ENCODE measurements at places on chromosomes 4 and X.

DNA sequence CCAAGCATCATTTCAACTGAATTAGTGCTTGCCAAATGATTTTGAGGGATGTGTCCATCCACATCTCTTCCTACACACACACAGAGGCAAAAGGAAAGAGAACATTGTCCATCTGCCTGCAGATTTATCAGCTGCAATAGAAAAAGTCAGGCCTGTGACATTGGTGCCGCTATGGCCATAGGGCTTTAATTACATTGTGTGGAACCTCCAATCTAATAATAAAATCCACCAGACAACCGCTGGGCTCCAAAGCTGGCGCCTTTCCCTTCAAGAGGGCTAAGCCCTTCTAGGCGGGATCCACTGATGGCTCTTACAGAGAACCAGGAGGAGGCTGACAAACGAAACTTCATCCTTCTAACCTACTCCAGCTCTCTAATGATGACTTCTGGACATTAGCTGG, 60.6 kb downstream of the PHOX2B start:
- DNase-seq: no peak

- peak; percentile 47 for DNase-seq
Observed at GRCh38 chr4:106659371-106659770, 290.8 kb upstream of the GIMD1 start.

GRCh38 chrX:24253469-24253868, 60.4 kb downstream of the SUPT20HL2 start:
- DNase-seq: no peak

- no peak for DNase-seq
Observed at GRCh38 chr4:8651661-8652180, 59.2 kb downstream of the CPZ start.

DNA sequence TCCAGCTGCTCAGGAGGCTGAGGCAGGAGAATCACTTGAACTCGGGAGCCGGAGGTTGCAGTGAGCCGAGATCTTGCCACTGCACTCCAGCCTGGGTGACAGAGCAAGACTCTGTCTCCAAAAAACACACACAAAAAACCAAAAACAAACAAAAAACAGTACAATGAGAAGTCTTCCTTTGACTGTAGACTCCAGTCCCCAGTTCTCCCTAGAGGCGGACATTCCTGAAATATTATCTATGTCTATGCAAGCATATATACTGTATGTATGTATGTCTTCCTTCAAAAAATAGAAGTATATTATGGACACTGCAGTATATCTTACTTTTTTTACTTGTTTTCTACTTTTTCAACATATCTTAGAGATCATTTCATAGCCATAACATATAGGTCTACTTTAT, 10.2 kb upstream of the FGF2 start:
- DNase-seq: no peak

DNA sequence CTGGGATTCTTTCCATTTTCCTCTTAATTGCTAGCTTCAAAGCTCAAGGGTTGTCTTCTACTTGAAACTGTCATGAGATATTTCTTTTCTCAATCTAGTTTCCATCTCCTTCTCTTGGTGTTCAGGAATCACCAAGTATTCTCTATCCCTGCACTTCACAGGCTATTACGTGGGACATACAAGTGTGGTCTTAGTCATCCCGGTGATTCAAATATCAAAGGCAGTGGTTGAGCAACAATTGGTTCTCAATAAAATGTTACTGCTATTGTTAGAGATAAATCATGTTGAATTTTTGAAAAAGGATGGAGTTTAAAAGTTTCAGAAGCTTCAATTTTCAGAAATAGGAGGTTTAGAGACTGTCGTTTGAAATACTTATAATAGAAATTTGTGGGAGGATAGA, 812.9 kb downstream of the FSTL5 start:
- no peak for DNase-seq

- no peak for DNase-seq
Observed at GRCh38 chr4:152601156-152601555, 65.3 kb upstream of the FBXW7 start.

DNA sequence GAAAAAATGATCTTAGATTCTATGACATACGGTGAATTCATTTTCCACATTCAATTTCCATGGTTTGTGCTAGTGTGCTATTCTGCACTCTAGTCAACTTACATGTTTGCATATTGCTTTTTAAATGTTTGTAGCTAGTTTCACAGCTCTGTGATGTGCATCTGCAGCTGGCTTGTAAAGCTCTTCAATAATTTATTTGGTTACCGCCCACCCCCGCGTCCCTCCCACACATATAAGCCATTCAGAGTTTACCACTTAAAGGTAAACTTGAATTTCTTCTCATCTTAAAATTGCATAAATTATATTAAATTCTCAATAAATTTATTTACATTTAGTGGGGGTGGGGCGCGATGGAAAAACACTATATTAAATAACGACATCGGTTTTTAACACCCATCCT, 291 bp upstream of the NBDY start:
- peak; percentile 67 for DNase-seq

DNA sequence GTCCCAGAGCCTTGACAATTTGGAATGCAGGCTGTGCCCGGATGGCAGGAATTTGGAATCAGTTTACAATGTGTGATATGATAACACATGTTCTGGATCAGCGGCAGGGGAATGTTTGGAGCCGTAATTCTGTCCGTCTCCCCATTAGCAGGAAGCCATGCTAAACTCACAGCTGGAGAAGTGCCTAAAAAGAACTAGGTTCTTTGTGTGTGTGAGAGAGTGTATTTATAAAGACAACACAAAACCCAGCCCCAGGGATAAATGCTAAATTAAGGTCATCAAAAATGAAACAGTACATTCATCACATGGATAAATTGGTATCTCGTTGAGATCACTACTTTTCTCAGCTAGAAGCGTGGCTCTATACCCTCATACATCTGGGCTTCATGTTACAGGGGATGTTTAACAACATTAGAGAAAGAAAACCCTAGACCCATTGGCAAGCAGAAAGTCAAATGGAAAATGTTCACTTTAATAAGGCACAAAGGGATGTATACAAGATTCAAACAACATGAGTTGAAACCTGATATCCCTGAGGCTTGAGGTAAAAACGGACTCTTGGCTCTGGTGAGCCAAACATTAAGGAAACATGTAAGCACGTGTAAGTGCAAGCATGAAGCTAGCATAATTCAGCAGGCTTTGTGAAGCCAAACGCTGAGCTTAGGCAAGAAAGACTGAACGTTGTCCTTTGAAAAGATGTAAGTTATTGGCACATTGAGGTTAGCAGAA, 18.0 kb upstream of the TMEM131L start:
- no peak for DNase-seq

GRCh38 chr4:30789219-30789671, 69.1 kb downstream of the PCDH7 start:
- peak; percentile 24 for DNase-seq

DNA sequence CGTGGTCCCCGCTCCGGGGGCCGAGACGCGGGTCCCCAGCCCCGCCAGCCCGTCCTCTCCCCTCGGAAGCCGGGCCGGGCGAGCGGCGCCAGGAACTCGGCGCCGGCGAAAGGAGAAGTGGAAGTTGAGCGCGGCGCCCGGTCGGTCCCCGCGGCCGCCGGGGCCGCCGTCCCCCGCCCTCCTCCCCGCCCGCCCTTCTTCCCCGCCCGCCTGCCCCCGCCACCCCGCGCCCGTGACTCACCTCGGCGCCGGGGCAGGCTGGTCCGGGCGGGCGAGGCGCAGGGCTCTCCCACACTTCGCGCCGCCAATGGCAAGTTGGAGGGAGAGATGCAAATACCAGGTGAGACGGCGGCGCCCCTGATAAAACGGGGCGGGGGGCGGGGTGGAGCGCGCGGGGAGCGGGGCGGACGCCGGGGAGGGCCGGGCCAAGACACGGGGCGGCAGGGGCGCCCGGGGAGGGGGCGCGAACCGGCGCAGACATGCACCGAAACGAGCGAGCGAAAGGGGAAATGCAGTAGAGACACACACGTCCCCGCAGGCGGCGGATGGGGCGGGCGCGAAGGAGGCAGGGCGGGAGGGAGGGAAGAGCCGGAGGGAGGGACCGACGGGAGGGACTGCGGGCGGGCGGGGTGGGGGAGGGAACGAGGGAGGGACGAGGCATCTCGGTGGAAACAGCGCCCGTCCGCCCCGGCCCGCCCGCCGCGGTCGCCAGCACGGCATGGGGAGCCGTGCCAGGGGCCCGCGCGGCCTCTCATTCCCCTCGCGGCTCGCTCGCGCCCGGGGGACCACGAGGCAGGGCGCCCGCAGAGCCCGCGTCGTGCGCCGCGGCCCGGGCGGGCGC, at the start of gene ELF4:
Gene ELF4 (minus strand): TSS at position 119 of the 841 bp plus-strand sequence. CDS start 29,167 bp downstream, outside the sequence.
- DNase-seq: peak; percentile 70

GRCh38 chr4:73272816-73273215, 14.2 kb upstream of the ANKRD17 start:
- peak; percentile 13 for DNase-seq

- peak; percentile 85 for DNase-seq
Observed at GRCh38 chrX:154717824-154718223, 33.1 kb downstream of the GAB3 start.

- DNase-seq: no peak
Observed at GRCh38 chrX:133482056-133482952, 67.0 kb upstream of the GPC4 start.

- DNase-seq: no peak
Observed at GRCh38 chrX:133072566-133072965, 24.3 kb downstream of the USP26 start.

- DNase-seq: no peak
Observed at GRCh38 chr4:85776579-85776978, 301.6 kb downstream of the ARHGAP24 start.

- peak; percentile 39 for DNase-seq
Observed at GRCh38 chr4:147638942-147639341, 21.7 kb downstream of the TMEM184C start.

GRCh38 chr4:11799196-11799595, 370.5 kb upstream of the HS3ST1 start:
- no peak for DNase-seq

- DNase-seq: no peak
Observed at GRCh38 chr4:15963576-15963975, 601 bp upstream of the FGFBP2 start.

DNA sequence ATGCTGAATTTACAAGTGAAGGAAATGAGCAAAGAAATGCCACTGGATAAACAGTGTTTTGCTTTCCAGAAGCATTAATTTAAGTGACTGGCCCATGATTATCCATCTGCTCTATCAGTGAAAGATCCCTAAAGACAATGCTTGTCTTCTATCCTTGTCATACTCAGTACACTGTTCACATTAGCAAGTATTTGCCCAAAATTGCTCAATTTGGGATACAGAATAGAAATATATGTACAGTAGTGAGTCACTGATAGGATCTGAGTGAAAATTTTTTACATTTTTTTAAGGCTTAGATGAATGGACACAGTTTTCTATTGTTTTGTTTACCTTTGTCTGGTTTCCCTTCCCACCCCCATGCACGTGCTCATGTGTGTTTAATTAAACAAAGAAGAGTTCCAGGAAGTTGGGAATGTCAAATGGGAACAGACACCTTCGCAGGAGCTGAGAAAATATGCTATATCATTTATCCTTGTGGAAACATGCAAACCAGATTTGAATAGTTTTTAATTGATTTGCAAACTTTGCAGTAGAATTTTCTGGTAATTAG, 656.3 kb downstream of the RPA4 start:
- DNase-seq: no peak

DNA sequence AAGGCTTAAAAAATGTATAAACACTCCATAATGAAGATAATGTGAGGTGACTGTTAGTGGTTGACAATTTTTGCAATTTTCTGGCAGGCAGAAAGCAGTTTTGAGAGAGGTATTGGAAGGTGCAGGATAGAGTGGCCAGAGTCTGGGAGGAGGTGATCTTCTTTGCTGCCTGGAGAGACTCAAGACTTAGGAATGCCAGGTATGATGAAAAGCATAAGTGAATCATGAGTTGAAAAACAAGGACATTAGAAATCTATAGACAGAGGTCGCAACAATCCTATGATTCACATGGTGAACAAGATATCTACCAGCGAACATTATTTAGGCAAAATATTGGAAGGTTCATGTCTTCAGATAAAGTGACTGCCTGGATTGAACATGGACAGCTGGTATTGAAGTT, 118.5 kb downstream of the CFAP299 start:
- DNase-seq: no peak

GRCh38 chr4:143054971-143055370, 129.7 kb upstream of the USP38 start:
- no peak for DNase-seq

DNA sequence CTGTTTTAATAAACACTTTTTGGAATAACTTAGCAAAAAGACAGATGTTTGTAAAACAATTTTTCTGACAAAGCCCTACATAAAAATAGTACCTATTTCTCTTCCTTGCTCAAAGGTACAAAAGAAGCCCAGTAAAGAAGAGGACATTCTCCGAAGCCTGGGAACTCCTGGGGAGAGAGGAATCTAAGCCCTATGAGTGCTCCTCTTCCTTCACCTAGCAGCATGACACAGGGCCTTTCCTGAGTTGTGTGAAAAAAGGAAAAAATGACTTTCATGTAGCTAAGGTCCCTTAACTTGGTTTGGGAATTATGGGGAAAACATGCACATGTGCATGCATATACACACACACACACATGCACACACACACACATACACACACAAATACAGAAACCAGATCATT, 586.9 kb downstream of the TMA16 start:
- DNase-seq: no peak

DNA sequence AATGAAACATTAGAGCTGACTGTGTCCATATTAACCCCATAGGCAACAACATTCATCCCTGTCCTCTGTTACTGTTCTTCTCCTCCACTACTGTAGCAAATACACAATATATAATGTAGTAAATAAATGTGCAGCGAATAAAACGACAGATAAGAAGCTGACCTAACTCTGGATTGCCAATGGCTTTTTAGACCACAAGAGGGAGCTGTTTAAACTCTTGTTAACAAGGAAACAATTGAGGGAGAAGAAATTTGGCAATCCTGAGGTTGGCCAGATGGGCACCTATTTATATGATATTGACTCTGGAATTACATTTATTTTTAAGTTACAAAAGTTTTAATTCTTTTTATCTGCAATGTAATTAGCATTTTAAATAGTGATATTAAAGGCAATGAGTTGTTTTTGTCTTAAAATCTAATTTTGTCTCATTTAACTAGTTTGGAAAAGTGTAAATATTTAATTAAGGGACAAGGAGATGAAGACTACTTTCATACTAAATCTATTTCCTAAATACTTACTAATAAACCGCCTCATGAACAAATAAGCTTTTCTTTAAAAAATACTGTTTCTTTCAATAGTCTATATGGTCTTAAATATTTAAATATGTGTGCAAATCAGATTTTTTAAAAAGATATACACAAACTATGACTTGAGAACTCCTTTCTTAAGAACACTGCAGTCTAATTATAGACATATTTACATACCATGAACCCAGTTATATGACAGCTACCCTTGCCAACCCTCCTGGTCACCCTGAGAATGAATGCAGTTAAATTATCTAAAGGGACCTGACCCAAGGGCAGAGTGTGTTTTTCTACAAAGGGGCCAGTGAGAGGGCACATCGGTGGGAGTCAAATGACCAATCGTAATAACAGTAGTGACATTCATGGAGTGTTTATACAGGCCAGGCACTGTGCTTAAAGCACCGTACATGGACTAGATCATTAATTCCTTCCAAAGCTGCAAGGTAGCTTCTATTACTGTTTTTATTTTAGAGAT, 52.9 kb upstream of the HPF1 start:
- DNase-seq: peak; percentile 92

DNA sequence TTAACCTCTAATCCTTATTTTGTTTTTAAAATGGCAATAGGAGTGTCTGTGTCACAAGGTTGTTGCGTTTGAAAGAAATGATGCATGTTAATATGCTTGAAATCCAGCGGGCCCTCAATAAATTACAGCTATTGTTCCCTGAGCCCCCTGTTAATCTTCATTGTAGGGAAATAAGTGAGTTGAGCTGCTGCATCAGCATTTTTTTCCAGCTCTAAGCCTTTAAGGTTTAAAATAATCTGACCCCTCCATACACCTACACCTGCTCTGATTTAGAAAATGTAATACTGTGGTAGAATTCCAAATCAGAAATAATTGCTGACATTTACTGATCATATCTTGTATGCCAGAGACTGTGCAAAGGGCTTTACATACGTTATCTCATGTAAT, 2.6 kb upstream of the MSMO1 start:
- no peak for DNase-seq

All from OCI-M1 (cell line).